Esophagus mucosa (tissue), 1 donor: ENCODE measurements at places on chromosomes 2 and 18. TPM values are rescaled to one million over a fixed set of nuclear protein-coding genes. Genes with fewer than 3 reads are reported as not detected.
A peak's percentile ranks its signal among the peaks of the same experiment; 100 is the strongest.

DNA sequence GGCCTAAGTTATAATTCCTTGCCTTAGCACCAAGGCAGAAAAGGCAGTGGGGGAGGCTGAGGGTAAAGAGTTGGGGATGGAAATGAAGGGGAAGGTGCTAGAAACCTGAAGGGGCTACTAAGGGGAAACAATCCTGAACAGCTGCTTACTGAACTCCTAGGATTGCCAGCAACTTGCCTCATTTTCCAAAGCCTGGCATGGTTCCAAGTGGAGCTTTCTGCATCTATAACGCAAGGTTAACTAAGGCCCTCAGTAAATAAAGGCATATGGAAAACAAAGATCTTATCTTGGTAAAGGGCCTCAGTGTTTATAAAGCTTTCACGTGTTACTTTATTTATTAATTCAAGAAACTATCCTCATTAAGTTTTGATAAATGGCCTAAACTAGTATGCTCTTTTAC lies 10.9 kb downstream of the MEP1B start:
- no peak for ATAC-seq

Gene TXNDC2
- total RNA-seq: not detected

Gene GAREM2
- 0.68 TPM for total RNA-seq

Gene GPR35
- 0.24 TPM for total RNA-seq

DNA sequence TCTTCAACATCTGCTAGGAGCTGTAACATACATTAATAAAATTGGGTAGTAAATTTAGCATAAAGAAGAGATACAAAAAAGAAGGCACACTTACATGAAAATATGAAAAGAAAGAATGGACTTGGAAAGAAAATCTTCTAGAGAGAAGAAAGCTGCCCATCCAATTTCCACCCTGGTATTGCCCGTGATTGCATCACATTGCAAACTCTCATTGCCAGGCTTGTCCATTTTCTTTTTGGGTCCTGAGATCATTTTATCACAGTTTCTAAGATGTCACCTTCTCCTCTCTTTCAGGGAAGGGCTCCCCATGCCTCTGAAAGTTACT lies 321.5 kb downstream of the RND3 start:
- ATAC-seq: no peak

DNA sequence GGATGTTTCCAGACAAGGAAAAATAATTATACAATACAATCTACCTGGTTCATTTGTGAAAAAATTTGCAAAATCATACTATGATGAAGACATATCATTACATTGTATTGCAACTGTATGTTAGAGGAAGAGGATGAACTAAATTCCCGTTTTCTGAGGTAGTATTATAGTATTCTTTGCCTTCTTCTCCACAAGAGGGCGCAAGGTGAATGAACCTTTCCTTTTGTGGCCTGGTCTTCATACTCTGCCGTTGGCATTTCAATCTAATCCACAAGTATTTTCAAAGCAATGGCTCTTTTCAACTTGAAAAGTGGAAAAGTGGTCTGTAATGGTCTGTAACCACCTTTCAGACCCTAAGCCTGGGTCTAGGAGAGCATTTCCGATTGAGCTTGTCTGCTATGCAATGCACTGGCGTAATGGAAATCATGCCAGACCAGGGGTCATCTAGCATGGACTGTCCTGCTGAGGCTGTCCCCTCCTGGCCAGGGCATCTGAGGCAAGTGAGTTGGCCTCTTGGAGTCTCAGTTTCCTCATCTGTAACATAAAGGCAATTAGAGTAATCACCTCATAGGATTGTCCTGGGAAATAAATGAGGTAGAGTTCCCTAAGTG lies 30.8 kb upstream of the ZNF396 start:
- ATAC-seq: peak; percentile 30
